Peyer's patch (tissue), 4 donors: ENCODE measurements at places on chromosomes 5 and 9. TPM values are rescaled to one million over a fixed set of nuclear protein-coding genes. Genes with fewer than 3 reads are reported as not detected.

Gene PALM2AKAP2
- total RNA-seq: not detected

DNA sequence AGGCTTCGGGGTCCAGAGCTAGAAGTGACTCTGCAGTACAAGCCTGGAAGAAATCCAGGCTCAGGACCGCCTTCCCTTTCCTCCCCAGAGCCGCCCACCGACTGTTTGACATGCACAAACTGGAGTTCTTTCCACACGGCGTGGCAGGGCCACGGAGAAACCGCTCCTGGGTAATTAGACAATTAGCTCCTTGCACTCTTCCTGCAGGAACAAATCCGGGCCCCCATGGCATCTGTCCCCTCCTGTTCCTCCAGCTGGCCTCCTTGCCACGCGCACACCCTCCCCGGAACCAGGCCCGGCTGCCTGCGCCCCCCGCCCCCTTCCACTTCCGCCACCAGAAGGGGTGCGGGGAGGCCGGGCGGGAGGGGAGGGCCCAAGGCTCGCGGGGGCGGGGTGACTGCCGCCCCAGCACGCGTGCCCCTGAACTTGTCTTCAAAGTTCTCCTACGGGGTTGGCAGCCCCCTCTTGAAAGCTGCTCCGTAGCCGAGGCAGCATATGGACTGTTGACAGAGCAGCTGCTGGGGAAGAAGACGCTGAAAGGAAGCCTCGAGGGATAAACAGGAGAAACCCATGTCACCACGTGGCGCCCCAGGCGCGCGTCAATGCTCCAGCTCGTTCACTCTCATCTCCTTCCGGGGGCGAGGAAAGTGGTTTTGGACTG, 74.3 kb downstream of the SEC61B start:
- no peaks in the 10 kb centered on the region for H3K4me1 ChIP-seq
- no peaks in the 10 kb centered on the region for H3K36me3 ChIP-seq
- no peaks in the 10 kb centered on the region for H3K27me3 ChIP-seq
- peak; percentile 65 for DNase-seq
- H3K27ac ChIP-seq: no peak overlapping the region

DNA sequence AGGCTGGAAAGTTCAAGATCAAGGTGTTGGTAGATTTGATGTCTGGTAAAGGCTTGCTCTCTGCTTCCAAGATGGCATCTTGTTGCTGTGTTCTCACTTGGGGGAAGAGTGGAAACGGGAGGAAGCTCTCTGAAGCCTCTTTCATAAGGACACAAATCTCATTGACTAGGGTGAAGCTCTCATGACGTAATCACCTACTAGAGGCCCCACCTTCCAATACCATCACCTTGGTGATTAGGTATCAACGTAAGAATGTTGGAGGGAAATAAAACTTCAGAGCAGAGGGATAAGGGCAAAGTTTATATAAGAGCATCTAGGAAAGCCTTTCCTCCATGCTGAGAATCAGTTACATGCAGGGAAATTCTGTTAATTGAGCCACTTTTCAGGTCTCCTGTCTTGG, 15.4 kb upstream of the KLF9 start:
- H3K27ac ChIP-seq: no peak overlapping the region
- H3K4me3 ChIP-seq: no peak overlapping the region
- H3K27me3 ChIP-seq: no peaks in the 10 kb centered on the region

DNA sequence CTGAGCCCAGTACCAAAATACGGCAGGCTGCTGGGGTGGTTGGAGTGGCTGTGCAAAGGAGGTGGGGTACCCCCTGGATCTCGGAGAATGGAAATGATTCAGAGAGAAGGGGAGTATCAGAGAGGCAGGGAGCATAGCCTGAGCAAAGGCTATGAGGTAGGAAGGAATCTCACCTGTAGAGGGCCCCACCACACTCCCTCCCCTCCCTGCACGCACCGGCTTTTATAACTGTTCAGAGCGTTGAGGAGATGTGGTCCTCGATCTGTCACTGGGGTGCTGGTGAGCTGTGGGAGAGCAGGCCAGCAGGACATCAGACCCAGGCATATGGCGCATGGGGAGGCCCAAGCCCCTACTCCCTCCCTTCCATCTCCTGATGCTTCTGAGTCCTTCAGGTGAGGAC, 13.2 kb downstream of the PHF19 start:
- H3K4me3 ChIP-seq: no peak overlapping the region
- H3K27me3 ChIP-seq: no peaks in the 10 kb centered on the region
- DNase-seq: no peak
- no peaks in the 10 kb centered on the region for H3K4me1 ChIP-seq
- H3K27ac ChIP-seq: no peak overlapping the region

DNA sequence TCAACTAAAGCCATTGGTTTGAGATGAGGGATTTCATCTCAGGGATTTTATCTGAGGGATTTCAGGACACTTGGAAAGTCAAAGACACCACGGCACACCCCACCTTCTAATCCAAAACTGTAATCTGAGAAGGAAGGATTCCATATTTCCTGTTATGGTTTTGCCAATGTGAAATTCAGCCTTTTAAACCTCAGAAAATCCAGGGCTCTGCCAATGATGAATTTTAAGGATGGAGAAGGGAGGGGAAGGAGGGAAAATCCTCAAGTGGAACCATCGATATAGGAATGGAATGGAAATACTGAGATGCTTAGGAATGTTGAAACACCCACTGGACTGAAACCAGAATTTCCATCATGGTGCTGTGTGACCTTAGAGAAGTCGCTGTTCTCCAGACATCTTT, 5.3 kb downstream of the C1QTNF3 start:
- no peaks in the 10 kb centered on the region for H3K27me3 ChIP-seq
- H3K27ac ChIP-seq: no peak overlapping the region
- H3K4me1 ChIP-seq: no peaks in the 10 kb centered on the region
- no peak overlapping the region for H3K4me3 ChIP-seq
- H3K36me3 ChIP-seq: no peaks in the 10 kb centered on the region

Gene SEMA6A
- 121 TPM for total RNA-seq

GRCh38 chr5:156590978-156591377, 259.1 kb upstream of the PPP1R2B start:
- H3K4me1 ChIP-seq: no peaks in the 10 kb centered on the region
- H3K36me3 ChIP-seq: no peaks in the 10 kb centered on the region
- DNase-seq: no peak
- no peak overlapping the region for H3K27ac ChIP-seq

DNA sequence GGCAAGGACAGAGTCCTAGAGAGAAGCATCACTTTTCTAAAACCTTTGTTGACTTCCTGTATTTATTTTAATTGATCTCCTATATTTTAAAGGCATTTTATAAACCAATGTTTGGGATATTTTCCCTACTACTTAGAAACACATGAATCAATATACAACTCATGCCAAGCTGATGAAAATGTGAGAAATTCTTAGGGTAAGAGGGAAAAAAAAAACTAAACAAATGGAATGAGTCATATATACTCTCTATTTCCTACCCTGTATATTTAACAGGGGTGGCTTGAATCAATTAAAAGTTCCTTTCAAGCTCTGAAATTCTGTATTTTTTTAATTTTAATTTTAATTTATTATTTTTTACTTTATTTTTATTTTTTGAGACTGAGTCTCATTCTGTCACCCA, 19.6 kb downstream of the BAAT start:
- H3K27ac ChIP-seq: no peak overlapping the region
- H3K4me3 ChIP-seq: no peak overlapping the region
- H3K27me3 ChIP-seq: no peaks in the 10 kb centered on the region
- DNase-seq: no peak
- no peaks in the 10 kb centered on the region for H3K36me3 ChIP-seq

Gene BHMT
- not detected for total RNA-seq

DNA sequence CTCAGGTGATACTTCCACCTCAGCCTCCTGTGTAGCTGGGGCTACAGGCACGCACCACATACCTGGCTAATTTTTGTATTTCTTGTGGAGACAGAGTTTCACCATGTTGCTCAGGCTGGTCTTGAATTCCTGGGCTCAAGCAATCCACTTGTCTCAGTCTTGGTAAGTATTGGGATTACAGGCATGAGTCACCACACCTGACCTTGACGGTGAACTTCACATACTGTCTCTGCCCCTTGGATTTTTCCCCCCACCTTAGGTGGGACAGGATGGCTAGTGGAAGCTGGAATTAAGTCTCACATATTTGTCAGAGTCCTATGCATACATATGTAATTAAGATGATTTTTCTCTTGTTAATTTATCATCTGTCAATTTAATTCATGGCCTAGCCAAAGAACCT, 20.9 kb upstream of the RFK start:
- no peaks in the 10 kb centered on the region for H3K4me1 ChIP-seq
- no peaks in the 10 kb centered on the region for H3K27me3 ChIP-seq
- no peak overlapping the region for H3K27ac ChIP-seq
- DNase-seq: no peak
- H3K4me3 ChIP-seq: no peak overlapping the region

GRCh38 chr9:119255116-119255515, 114.1 kb downstream of the BRINP1 start:
- no peak overlapping the region for H3K4me3 ChIP-seq
- no peaks in the 10 kb centered on the region for H3K36me3 ChIP-seq
- no peak for DNase-seq
- no peaks in the 10 kb centered on the region for H3K27me3 ChIP-seq

GRCh38 chr9:122125158-122125508, 32.0 kb upstream of the TTLL11 start:
- no peak overlapping the region for H3K4me3 ChIP-seq
- DNase-seq: peak; percentile 87

GRCh38 chr9:113183956-113184488, 33.2 kb downstream of the SLC31A2 start:
- no peaks in the 10 kb centered on the region for H3K27me3 ChIP-seq
- H3K4me3 ChIP-seq: no peak overlapping the region
- no peaks in the 10 kb centered on the region for H3K36me3 ChIP-seq
- no peak overlapping the region for H3K27ac ChIP-seq

GRCh38 chr9:11128156-11128555, 515.4 kb upstream of the PTPRD start:
- H3K27me3 ChIP-seq: no peaks in the 10 kb centered on the region
- no peak for DNase-seq
- no peaks in the 10 kb centered on the region for H3K4me1 ChIP-seq
- no peak overlapping the region for H3K4me3 ChIP-seq
- H3K27ac ChIP-seq: no peak overlapping the region
- no peaks in the 10 kb centered on the region for H3K36me3 ChIP-seq

Gene MCTP1
- 13.7 TPM for total RNA-seq

DNA sequence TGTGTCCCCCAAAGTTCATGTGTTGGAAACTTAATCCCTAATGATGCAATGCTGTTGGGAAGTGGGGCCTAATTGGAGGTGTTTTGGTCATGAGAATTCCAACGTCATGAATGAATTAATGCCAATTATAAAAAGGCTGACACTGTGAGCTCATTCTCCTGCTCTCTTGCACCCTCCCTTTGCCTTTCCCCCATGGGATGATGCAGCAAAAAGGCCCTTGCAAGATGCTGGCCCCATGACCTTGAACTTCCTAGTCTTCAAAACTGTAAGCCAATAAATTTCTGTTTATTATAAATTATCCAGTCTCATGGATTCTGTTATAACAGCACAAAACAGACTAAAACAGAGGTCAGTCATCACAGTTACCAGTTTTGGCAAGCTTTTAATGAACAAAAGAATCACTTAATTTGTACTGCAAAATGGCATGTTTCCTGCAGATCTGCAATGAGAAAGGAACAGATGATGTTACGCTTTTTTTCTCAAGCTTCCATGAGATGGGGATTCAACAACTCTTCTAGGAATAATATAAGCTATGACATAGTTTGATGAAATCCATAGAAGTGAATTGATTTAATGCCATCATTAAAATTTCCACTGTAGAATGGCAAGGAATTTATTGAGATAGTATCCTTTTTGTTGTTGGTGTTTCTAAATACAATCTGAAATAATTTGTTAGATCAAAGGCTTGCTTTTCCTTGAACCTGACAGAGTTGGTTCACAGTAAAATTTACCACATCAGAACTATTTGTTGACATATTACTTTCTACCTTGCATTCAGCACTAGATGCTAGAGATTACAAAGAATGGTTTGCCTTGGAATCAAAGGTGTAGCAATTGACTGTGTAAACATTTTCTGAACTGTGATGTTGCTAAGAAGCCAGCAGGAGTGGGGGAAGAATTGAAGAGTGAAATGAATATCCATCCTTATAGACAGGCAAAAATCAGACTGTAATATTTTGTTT, 29.3 kb upstream of the RFK start:
- H3K4me3 ChIP-seq: no peak overlapping the region
- H3K36me3 ChIP-seq: no peaks in the 10 kb centered on the region
- DNase-seq: no peak
- H3K4me1 ChIP-seq: no peaks in the 10 kb centered on the region
- H3K27ac ChIP-seq: no peak overlapping the region
- no peaks in the 10 kb centered on the region for H3K27me3 ChIP-seq

GRCh38 chr5:116953251-116953930, 378.8 kb upstream of the SEMA6A start:
- no peak overlapping the region for H3K27ac ChIP-seq
- H3K4me3 ChIP-seq: no peak overlapping the region
- no peak for DNase-seq
- H3K36me3 ChIP-seq: no peaks in the 10 kb centered on the region
- H3K27me3 ChIP-seq: no peaks in the 10 kb centered on the region

- H3K27me3 ChIP-seq: no peaks in the 10 kb centered on the region
- H3K4me3 ChIP-seq: no peak overlapping the region
- H3K4me1 ChIP-seq: no peaks in the 10 kb centered on the region
- H3K27ac ChIP-seq: no peak overlapping the region
- H3K36me3 ChIP-seq: no peaks in the 10 kb centered on the region
Observed at GRCh38 chr9:128155736-128156500, 4.1 kb upstream of the BBLN start.

DNA sequence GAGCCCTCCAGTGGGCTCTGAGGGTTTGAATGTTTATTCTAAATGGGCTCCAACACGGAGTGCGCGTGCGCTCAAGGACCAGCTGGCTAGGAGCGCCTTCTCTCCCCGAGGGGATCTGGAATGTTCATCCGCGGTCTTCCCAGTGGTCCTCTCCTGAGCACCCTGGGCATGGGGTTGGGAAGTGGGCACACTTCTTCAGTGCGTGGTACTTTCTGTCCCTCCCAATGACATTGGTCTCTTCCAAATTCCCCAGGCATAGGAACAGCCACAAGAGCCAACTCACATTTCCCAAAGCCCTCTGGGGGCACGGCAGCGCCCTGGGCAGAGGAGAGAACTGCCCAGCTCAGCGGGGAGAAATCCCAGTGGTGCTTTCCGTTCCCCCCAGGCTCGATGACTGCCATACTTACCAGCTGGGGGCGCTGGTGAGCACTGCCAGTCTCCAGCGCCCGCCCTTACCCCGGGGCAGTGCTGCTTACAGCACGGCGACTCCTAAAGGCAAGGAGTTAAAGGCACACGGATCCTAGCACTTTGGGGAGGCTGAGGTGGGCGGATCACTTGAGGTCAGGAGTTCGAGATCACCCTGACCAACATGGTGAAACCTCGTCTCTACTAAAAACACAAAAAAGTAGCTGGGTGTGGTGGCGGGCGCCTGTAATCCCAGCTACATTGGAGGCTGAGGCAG, 29.9 kb upstream of the OBP2B start:
- no peaks in the 10 kb centered on the region for H3K27me3 ChIP-seq
- H3K36me3 ChIP-seq: no peaks in the 10 kb centered on the region
- peak overlapping the region; percentile 26 for H3K4me3 ChIP-seq
- peak overlapping the region; percentile 77 for H3K27ac ChIP-seq
- peak; percentile 87 for DNase-seq

DNA sequence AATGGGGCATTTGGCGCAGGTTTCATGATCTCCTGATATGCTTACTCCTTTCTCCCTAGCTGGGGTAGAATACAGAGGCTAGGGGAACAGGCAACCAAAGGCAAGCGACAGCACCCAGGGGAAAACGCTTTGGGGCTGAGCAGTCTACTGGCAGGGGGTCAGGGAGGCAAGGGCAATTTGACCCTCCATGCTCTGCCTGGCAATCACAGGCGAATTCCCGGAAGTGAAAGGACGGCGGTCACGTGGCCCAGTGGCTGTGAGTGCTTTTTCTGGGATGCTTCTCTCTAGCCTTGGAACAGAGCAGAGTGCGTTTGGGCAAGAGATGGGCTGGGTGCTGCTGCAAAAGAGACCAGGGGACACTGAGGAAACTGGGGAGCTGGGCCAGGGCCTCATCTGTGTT, 5.7 kb downstream of the GPX3 start:
- H3K27ac ChIP-seq: peak overlapping the region; percentile 53
- peaks cover 51% of the 10 kb centered on the region for H3K4me1 ChIP-seq
- H3K27me3 ChIP-seq: no peaks in the 10 kb centered on the region
- peak overlapping the region; percentile 60 for H3K4me3 ChIP-seq
- DNase-seq: no peak
